ENCODE measurements at places on chromosomes 1 and 21.

DNA sequence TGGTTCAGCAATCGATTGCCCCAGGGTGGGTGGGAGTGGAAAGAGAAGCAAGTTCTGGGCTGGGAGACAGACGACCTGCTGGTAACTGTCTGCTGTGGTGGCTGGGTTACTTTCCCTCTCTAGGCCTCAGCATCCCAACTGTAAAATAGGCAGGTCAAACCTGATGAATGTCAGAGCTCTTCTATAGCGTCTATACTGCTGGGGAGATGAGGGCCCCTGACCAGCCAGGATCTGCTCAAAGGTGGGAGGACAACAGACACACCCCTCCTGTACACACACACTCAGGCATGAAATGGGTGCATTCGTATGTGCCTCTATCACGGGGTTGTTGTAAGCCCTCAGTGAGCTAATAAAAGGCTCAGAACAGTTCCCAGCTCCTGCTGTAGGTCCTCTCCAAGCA is 12.7 kb upstream of the EPHB2 start:
- no peak for DNase-seq

GRCh38 chr1:41898191-41898713 is 20.5 kb downstream of the HIVEP3 start:
- DNase-seq: no peak

GRCh38 chr1:190949939-190950338 is 472.3 kb upstream of the BRINP3 start:
- DNase-seq: no peak

DNA sequence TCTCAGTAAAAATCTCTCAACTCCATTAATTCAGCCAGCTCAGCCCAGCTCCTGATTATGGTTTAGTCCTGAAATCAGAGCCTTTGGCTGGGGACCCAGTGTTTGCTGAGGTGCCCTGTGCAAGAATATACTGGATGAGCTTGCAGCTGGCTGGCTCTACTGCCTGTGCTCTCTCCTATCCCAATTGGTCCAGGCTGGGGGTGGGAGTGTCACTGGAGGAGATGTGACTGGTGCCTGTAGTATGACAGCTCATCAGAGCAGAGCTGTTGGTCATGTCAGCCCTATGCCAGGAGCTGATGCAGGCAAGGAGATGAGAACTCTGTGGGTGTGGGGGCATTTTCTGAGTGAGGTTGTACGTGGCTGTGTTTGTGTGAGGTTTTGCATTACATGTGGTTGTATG is 87.0 kb downstream of the TNR start:
- DNase-seq: no peak

GRCh38 chr1:198888379-198888943 is 249.6 kb downstream of the PTPRC start:
- no peak for DNase-seq

DNA sequence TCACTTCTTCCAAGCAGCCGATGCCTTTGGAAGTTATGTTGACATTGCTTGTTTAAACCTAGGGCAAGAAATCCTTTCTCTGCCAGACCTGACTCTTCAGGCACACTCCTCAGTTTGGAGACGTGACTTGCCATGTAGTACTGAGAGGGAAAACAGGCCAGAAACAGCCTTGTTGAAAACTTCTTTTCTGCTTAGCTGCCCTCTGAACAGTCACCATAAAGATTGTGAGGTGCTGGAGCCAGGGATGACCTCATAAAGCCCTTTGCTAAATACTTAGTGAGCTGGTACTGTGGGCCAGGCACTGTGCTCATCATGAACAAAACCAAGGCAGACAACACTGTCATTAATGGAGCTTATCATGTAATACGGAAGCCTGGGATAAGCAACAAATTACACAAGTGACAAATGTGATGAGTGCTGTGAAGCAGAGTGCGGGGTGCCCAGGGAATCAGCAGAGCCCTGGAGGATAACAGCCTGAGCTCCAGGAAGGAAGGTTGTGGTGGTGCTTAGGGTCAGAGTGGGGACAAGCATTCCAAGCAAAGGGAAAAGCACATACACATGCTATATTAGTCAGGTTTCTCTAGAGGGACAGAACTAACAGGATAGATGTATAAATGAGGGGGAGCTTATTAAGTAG is 42.4 kb downstream of the MTARC1 start:
- DNase-seq: no peak

DNA sequence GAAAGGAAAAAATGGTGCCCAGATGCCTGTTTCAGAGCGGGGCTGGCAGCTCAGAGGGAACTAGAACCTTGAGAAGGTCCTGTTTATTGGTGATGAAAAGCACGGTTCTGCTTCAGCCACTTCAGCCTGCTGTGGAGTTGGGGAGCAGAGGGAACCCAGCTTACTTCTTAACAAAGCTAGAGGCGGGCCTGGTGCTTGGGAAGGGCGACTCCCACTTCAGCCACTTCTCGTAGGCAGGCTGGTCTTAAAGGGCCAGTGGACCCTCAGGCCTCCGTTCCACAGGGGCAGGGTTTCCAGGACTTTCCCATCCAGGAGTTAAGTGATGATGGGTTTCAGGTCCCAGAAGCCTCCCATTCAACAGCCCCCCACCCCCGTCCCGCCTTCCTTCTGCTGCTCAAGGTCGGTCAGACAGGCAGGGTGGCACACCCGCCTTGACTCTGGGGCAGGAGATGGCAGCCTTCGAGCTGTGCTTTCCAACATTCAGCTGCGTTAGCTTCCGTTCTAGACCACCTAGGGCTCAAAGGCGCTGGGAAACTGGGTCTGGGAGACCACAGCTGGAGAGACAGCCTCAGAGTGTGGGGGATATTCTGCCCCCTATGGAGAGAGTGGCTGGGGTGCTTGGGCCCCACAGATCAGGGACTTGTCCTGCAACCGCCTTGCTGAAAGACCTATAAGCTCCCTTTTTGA is 3.4 kb downstream of the RUNX3 start:
- DNase-seq: no peak

DNA sequence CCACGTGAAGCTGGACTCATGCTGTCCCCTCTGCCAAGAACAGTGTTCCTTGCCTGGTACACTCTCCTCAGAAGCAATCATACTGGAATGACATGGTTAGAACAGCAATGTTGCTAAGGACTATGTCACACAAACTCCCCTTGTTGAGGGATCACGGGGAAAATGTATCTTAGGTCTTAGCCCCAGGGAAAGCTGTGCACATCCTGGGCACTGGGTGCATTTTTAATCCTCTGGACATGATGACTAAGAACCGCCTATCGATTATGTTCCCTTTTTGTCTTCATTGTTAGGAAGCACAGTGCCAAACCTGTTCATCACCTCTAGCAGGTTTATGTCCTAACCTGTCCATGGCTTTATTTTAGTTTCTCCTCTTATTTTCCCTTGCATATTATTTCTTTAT is 115.1 kb downstream of the HIVEP3 start:
- no peak for DNase-seq

GRCh38 chr1:184462155-184462554 is 75.3 kb downstream of the C1orf21 start:
- no peak for DNase-seq

- DNase-seq: no peak
Measured at GRCh38 chr1:151213560-151213959, 15.2 kb downstream of the PIP5K1A start.

DNA sequence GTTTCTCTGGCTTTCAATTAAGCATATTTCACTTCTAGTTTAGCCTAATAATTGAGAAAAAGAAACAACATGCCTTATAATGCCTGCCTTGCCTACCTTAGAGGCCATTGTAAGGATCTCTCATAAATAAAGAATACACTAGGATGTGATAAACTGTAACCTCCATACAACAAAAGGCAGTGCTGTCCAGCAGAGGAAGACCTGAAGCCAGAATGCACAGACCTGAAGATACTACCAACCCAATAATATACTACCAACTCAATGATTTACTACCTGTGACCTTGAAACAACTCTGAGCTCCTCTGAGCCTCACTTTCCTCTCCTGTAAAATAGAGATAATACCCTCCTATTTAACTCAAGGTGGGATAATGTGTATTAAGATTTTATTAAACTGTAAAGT is 361.3 kb downstream of the TTLL7 start:
- no peak for DNase-seq

DNA sequence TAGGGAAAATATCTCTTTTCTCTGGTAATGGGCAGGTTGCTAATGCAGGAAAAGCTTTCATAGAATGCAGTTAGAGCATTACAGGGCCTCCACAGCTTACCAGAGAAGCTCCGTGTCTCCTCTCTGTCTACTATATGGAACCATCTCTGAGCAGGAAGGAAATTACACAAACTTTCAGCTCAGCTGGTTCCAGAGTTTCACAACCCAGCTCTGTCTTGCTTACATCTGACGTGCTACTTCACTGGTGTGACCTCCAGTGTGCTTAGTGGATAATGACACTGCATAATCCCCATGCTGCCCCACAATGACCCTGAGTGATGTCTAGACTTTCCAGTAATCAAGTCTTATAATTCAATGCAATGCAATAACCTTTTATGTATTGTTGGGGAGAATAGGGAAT is 4.3 kb upstream of the FGGY start:
- peak; percentile 35 for DNase-seq

DNA sequence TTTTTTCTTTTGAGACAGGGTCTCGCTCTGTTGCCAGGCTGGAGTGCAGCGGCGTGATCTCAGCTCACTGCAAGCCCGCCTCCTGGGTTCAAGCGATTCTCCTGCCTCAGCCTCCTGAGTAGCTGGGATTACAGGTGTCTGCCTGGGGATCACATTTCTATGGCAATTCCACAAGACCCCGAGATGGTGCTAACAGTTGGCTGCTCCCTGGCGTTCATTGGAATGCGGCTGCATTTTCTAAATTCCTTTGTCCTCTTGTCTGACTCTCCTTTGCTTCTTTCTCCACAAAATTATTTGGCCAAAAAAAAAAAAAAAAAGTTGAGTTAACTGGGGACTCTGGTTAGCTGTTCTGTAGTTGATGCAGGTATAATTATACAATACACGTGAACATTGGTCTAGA is 176.4 kb downstream of the ETS2 start:
- DNase-seq: no peak

GRCh38 chr1:172394141-172394751 is 26.2 kb upstream of the C1orf105 start:
- peak; percentile 91 for DNase-seq

- peak; percentile 53 for DNase-seq
Measured at GRCh38 chr1:199089393-199090122, 450.7 kb downstream of the PTPRC start.

DNA sequence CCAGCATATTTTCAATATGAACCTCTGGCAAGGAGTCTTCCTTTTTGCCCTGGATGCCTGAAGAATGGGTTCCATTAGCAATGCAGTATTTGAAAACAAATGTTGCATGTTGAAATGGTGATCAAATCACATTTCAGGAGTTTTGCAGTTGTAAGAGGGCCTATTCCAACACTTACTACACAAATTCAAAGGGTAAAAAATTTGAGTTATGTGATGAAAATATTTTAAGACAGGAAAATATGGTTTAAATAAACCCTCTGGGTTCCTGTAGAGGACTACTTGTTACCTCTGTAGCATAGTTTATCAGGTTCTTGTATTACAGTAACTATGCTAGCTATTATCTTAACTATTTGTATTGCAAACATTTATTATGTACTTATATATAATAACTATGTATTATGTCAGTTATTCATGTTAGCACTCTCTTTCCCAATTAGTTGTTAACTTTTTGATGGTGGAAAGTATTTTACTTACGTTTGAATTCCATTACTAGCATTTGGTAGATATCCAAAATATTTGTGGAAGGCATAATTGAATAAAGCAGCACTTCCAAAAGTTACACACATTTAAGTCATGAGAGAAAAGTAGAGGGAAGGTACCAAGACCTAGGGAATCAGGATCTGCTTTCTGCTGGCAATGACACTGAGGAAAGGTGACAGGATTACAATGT is 312.9 kb downstream of the GRIK1 start:
- DNase-seq: no peak

Data from GM12864 (cell line).